Omental fat pad (tissue), 4 donors: ENCODE measurements at places on chromosomes 7 and 10. TPM values are rescaled to one million over a fixed set of nuclear protein-coding genes. Genes with fewer than 3 reads are reported as not detected.

Gene ITGB8
- 3.9 TPM for total RNA-seq

Gene CLCN1
- total RNA-seq, result 0.79 TPM

Gene AGMO
- 21.1 TPM for total RNA-seq

Gene UCMA
- total RNA-seq, result not detected

Gene ADAM22
- 7.3 TPM for total RNA-seq

Gene GPR146
- 89.8 TPM for total RNA-seq

Gene TBATA
- total RNA-seq, result not detected

Gene OR6V1
- total RNA-seq, result not detected

Gene FEZF1
- 0.19 TPM for total RNA-seq

Gene WEE2
- 0.79 TPM for total RNA-seq

Gene OGDHL
- total RNA-seq, result not detected

Gene CCDC172
- total RNA-seq, result not detected

Gene ERVW-1
- not detected for total RNA-seq
